ENCODE measurements at places on chromosomes 1 and 21.

GRCh38 chr1:6827079-6827478 is 41.8 kb downstream of the CAMTA1 start:
- DNase-seq: no peak

DNA sequence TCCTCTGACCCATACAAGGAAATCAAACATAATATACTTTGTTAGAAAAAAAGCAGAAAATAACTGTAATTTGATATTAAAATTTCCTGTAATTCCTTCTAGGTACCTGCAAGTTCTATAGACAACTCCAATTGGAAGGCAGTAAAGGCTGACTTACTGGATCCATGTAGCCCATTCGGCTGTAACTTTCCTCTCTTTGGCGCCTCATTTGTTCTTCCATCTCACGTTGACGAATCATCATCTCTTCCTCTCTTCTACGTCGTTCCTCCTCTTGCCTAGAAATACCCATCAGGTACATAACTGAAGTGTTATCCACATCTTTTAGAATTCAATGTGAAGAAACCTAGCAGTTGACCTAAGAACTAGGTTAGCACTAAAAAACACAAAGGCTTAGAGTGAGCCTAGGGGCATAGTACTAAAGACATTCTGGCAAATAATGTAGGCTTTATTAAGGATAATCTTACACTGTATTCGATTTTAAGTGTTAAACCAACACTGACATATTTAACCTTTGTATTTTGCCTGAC is 5.1 kb downstream of the SFPQ start:
- no peak for DNase-seq

GRCh38 chr1:11280719-11281376 is 7.8 kb downstream of the UBIAD1 start:
- DNase-seq: no peak

- no peak for DNase-seq
These were observed 334.8 kb downstream of the RPS6KC1 start for GRCh38 chr1:213385806-213386324.

DNA sequence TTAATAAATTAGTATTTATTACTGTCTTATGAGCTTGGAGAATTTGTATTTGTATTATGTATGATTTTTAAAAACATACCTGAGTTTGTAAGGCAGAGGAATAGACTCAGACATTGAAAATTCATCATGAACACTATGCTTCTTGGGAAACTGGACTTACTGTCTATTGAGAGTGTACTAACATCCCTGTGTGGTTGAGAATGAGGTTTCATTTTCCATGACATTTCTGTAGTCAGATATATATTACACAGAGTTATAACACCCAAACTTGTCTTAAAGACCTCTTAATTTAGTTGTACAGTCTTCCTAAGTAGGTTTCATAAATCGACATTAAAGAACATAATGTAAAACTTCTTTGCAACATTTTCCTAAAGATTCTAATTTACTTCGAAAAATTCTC is 30.0 kb downstream of the PPP2R5A start:
- no peak for DNase-seq

DNA sequence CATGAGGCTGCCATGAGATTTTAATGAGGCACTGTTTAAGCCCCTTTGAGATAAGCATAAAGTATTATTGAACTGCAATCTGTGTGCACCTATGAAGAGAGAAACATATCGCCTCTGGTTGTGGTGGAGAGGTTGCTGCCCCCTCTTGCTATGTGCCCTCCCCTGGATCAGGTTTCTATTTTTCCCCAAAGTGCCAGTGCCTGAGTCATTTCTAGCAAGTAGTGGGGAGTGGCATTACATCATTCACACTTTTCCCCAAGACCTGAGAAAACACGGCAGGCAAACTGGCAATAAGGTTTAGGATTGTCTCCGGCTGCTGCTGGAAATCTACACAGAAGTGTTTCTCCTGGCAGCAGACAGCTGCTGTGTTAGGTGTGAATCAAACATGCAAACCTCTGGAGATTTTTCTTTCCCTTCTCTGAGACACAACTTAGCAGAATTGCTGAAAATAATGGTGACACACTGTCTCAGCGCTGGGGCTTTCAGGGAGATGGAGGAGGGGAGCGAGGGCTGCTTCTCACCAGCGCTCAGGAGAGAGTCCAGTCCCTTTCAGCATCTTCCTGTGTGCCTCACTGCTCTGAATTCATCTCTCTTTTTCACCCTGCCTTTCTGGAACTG is 13.7 kb upstream of the RGS16 start:
- no peak for DNase-seq

DNA sequence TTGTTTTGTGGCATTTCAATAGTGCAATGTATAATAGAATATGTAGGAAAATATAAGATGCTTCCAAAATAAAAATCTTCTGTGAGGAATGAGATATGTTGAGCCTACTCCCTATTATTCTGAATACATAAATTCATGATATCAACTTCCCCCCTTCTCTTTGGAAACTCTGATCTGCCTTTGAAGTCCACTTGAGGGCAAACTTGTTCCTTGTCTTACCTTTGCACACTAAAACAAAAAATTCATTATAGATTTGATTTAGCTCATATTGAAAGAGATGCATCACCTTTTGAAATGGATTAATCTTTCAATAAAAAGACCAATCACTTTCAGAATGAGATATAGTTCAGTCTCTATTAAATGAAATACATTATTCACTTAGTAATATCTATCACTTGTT is 580.7 kb upstream of the ADGRL4 start:
- no peak for DNase-seq

DNA sequence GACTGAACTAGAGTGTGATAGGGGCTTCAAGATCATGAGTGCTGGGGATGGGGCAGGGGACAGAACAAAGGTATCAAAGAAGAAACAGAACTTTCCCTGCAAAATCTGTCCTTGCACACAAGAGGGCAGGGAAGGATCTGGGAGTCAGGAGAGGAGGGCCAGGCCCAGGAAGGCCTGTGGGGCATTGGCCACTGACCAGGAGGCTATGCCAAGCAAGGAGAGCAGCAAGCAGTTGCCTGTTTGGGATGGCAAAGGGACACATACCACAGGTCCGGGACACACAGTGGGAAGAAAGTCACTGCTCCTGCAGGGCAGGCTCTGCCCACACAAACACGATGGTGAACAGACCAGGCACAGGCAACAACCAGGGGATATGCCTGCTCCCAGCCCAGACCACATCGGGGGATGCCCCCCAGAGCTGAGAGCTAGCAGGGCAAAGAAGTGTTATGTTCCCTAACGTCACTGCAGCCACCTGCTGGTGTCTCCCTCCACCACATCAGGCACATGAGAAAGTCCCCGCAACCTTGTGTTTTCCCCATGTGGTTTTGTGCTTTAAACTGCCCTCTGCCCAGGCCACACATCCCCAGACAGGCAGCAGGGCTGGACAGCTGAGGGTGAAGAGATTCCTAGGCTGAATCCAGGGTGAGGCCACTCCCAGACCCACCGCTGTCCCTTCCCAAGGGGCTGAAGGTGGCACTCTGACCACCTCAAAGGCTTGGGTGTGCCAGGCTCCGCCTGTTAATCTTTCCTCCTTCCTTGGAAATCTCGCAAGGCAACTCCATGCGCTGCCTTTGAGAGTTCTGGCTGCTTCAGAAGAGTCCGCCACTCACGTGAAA is 53.6 kb downstream of the KIF21B start:
- DNase-seq: no peak

DNA sequence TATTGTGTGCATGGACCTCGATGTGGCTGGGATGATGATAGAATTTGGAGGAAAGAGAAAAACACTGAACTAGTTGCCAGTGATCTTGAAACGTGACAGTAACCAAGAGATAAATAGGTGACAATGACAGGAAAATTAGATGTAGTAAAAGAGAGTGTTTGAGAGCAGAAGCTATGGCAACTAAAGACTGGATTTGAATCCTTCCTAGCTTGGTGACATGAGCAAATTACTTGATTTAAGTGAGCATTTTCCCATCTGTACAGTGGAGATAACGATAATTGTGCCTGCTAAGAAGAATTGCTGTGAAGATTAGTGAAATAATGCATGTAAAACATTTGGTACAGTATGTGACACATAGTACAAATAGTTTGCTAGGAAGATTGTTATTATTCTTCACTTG is 12.7 kb downstream of the TTC3 start:
- DNase-seq: no peak

GRCh38 chr21:39915881-39916280 is 48.6 kb downstream of the PCP4 start:
- DNase-seq: no peak

Measured in WERI-Rb-1 (cell line).